ENCODE measurements at places on chromosomes 4 and X.
A peak's percentile ranks its signal among the peaks of the same experiment; 100 is the strongest.

DNA sequence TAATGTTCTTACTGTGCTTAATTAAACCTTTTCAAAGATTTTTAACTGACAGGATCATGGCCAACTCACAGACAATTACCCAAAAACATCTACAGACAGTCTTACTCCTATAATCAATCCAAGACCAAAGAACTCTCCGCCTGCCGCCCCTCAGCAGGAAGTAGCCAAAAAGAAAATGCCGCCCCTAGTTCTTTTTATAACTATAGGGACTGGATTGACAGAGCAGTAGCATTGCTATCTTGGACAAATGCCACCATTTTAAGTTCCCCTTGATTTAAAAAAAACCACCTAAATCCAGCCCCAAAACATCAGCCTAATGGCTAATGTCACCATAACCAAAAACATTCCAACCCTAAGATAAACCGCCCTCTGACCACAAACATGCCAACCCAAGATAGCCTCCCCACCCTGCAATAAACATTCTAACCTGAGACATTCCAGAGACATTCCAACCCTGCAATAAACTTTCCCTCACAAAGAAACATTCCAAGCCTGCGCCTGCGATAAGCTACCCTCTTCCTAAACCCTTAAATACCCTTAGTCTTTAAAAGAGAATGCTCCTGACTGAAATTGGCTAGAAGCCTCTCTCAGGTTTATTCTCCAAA, 77.0 kb downstream of the COQ2 start:
- DNase-seq: no peak

DNA sequence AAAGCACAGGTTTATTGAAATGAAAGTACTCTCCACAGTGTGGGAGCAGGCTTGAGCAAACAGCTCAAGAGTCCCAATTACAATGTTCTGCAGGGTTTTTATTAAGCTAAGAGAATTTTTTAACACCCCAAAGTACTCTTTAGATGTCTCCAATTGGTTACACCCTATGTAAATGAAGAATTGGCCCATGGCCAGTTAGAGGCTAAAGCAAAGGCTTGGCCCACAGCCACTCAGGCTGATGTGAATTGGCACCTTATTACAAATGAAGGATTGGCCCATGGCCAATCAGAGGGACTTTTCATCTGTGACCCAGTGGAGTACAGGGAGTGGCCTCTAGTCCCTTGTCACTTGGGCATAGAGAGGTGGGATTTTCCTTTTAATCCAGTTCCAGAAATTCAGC, 30.1 kb upstream of the IQCM start:
- no peak for DNase-seq

DNA sequence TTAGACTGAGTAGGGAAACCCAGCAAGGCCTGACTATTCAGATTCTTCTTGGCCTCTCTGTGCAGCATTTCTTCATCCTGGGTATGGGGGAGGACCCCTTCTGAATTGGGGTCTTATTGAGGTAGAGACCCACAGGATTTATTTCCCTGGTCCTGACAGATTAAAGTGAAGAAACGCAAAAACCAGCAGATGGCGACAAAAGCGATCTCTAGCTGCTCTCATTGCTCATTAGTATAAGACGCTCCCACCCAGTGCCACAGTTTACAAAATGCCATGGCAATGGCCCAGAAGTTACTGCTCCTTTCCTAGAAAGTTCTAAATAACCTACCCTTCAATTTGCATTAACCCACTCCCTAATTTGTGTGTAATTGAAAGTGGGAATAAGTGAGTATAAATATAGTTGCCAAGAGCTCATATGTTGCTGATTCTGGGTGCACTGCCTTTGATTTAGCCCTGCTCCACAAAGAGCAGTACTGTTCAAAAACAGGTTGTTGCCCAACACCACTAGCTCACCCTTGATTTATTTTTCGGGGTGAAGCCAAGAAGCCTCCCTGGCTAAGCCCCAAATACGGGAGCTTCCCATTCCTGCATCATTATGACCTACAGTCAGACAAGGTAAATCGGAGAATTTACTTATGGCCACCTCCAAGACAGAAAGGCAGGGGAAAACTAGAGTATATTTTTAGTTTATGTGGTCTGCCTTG, 3.7 kb upstream of the BEX4 start:
- DNase-seq: peak; percentile 0

DNA sequence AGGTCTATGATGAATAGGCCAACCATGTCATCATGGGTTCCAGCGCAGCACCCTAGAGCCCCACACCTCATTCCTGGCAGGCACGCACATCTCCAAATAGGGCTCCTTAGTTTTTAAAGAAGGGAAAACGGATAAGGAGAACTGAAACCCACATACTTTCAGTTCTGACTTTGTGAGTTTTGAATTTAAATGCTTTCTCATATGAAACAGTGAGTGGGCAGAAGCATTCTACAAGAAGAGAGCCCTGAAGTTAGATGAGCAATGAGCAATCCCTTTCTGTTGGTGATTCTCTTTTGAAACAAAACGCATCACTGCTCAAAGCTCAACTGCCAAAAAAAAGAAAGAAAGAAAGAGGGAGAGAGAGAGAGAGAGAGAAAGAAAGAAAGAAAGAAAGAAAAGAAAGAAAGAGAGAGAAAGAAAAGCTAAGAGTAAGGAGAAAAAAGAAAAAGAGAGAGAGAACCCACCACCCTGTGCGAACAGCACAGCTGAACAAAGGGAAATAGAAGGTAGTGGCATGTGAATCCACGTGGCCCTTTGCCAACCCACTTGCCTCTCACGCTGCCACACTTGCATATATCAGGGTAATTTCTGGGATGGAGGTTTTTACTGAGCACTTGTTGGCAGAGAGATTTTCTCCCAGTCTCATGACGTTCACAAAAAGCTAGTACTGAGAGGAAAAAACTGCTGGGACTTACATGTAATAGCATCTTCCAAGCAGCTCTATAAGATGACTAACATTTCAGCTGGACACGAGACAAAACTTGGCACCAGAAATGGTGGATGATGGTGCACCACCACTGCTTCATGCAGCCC, 31.0 kb downstream of the TMSB4X start:
- DNase-seq: peak; percentile 86

DNA sequence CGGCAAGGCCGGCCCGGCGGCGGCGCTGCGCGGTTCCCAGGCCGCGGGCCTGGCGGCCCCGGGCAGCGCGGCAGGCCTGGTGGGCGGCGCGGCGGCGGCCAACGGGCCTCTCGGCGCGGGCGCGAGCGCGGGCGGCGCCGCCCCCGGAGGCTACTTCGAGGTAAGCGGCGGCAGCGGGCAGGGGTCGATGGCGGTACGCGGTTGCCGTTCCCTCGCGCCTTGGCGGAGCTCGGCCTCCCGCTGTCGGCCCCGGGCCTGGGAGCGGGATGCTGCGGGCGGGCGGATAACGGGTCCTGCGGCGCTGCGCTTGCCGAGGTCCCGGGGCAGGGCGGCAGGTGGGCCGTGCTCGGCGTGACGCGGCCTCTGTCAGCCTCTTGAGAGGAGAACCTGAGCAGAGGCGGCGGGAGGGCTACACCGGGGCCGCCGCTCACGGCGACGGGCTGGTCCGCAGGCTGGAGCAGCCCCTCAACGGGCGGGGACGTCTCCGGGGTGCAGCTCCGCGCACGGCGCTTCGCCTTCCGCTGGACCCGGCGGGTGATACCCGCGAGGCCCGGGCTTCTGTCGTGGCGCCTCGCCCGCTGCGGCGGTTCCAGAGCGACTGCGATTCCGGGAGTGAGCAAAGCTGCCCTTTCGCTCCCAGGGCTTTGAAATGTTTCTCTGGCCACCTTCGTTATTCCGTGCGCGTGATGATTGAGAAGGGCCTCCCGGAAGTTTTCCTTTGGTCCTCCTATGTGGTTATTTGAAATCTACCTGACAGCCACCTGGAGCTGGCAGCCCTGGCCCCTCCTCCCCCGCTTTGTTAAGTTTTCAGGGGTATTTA, 774 bp downstream of the FAM193A start:
- DNase-seq: no peak

Data from MV-4-11 (cell line).